ENCODE measurements at places on chromosomes 4 and X. TPM values are rescaled to one million over a fixed set of nuclear protein-coding genes. Genes with fewer than 3 reads are reported as not detected.
A peak's percentile ranks its signal among the peaks of the same experiment; 100 is the strongest.

DNA sequence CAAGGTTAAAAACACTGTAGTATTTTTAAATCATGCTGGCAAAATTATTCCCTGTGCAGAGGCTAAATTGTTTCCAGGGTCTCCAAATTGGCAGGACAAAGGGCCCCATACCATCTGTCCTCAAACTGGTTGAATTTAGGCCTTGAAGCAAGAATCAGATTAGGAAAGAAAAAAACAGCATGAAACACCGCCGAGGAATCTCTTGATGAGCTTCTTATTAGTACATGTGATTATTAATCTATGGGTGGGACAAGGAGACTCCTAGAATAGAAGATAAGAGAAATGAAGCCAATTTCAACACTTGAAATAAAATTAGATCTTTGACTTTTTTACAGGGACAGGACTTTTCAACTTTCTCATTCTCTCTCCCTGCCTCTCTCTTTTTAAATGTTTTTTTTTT is 7.1 kb upstream of the CLNK start:
- DNase-seq: peak; percentile 11

TACC3 gene
- total RNA-seq: 12.0 TPM

DNA sequence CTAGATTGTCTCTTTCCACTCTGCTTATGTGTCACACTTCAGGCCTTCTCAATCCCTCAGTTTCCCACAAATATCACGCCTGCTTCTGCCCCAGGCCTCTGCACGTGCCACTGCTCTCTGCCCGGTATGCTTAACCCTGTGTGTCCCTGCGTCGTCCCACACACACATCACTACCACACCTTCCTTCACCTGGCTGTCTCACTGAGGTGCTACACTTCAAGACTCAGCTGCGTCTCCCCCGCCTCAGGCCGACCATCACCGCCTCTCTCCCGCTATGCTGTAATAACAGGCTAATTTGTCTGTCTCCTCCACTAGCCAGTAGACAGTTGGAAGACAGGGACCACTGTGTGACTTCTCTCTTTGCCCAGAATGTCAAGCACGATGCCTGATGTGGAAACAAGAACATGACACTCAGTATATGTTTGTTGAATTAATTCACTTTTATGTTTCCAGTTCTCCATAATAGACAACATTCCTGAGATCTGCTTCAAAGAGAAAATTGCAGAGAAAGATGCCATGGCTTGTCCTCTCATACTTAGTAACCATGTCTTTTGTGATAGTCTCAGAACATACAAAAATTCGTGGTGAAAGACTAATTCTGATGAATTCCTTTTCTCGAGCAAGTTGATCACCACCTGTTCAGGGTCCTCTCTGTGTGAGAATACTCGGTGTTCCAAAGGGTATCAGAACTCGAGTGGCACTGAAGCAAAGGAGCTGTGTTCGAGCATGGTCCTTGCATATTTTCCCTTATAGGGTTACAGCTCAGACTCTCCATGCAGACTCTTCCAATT is 54.2 kb downstream of the AFAP1 start:
- DNase-seq: no peak

GRCh38 chrX:40720792-40721191 is 14.6 kb downstream of the MED14 start:
- no peak for DNase-seq

- DNase-seq: no peak
Observed at GRCh38 chr4:124640022-124640730, 72.4 kb downstream of the ANKRD50 start.

DNA sequence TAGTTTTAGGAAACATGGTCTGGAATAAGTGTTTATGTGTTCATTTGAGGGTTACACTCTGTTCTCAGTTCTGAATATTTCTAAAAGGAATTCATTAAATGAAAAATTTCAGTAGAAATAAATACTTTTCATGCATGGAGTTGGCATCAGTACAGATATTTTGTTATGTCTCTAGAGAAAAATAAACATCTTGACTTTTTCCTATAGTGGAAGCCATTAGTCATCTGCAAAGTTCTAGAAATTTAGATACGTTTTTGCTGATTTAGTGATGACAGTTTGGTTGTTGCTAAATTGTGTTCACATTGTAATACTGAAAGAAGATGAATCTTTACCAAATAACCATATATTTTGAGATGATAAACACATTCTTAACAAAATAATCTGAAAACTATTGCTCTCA is 268.2 kb upstream of the TEX13A start:
- no peak for DNase-seq

GAGE12H gene
- total RNA-seq: not detected

PCDH11X gene
- 8.4 TPM for total RNA-seq

- no peak for DNase-seq
Observed at GRCh38 chrX:46587158-46587557, 13.6 kb downstream of the CHST7 start.

DNA sequence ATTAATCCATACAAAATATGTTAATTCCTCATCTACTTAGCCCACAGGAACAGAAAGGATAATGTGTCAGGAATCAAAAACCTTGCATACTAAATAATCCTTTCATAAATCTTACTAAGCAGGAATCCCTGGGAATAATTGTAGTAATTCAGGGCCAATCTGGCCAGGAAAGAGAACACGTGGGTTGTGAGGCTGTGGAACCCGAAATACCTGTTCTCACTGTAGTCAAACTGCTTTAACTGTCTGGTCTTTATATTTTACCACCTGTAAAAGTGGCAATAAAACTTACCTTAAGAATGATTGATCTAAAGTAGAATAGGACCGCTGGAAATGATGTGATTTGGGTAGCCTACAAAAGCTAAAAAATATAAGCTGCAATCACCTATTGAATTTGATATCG is 1620.9 kb downstream of the STIM2 start:
- DNase-seq: no peak

All from umbilical cord (tissue), 2 donors.